ENCODE measurements at places on chromosomes 13 and 19.

GRCh38 chr19:1232652-1233072, 5.1 kb downstream of the CBARP start:
- DNase-seq, result no peak

GRCh38 chr13:46288570-46289259, 77.0 kb downstream of the LRRC63 start:
- peak; percentile 58 for DNase-seq

- DNase-seq, result no peak
Measured at GRCh38 chr19:42207767-42208271, 9.7 kb downstream of the DEDD2 start.

DNA sequence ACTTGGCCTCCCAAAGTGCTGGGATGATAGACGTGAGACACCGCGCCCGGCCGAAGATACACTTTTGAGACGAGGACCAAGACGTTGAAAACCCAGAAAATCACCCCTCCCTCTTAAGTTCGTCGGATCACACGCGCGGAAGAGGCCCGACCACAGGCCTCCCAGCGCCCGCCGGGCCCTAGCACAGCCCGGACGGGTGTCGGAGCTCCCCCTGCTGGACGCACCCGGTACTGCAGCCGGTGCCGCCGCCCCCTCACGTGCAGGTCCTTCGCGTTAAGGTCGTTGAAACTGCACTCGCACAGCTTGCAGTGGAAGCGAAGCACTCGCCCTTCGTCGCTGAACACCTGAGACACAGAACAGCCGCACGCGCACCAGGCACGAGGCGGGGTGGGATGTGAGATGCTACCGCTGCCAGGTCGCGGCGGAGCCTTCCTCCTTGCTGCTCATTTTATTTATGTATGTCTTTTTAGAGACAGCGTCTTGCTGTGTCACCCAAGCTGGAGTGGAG, 35.7 kb upstream of the MATK start:
- DNase-seq, result peak; percentile 92

GRCh38 chr19:55585658-55586339, 5.2 kb upstream of the ZNF579 start:
- DNase-seq, result peak; percentile 59

GRCh38 chr19:55436847-55437246, 6.3 kb downstream of the SHISA7 start:
- no peak for DNase-seq

DNA sequence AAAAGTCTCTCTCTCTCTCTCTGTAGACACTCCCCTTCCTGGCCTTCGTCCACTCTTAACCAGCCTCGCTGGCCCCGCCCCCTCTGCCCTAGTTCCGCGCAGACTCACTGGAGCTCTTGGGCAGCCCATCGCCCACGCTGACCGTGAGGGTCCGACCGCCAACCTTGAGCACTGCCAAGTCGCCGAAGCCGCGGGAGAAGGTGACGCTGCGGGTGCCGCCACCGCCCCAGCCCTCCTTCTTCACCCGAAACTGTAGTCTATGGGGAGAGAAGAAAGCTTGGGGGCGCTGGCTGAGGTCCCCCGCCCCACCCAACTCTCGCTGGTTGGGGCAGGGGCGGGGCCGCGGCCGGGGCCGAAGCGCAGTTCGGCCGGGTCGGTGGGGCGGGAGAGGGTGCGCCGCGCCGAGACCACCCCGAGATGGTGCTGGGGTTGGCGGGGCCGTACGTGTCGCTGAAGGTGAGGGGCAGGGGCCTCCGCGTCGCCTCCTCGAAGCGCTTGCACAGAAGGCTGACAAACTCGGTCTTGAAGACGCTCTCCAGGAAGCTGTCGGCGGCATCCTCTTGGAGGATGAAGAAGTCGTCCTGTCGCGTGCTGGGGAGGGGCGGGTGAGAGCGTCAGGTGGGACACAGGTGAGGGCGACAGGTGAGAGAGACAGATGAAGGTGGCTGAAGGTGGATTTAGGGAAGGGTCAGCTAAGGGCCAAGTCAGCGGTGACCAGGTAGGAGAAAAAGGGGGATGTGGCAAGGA, 12.6 kb upstream of the ZNF414 start:
- no peak for DNase-seq

GRCh38 chr13:24505756-24506155, 6.8 kb downstream of the PARP4 start:
- DNase-seq, result no peak

DNA sequence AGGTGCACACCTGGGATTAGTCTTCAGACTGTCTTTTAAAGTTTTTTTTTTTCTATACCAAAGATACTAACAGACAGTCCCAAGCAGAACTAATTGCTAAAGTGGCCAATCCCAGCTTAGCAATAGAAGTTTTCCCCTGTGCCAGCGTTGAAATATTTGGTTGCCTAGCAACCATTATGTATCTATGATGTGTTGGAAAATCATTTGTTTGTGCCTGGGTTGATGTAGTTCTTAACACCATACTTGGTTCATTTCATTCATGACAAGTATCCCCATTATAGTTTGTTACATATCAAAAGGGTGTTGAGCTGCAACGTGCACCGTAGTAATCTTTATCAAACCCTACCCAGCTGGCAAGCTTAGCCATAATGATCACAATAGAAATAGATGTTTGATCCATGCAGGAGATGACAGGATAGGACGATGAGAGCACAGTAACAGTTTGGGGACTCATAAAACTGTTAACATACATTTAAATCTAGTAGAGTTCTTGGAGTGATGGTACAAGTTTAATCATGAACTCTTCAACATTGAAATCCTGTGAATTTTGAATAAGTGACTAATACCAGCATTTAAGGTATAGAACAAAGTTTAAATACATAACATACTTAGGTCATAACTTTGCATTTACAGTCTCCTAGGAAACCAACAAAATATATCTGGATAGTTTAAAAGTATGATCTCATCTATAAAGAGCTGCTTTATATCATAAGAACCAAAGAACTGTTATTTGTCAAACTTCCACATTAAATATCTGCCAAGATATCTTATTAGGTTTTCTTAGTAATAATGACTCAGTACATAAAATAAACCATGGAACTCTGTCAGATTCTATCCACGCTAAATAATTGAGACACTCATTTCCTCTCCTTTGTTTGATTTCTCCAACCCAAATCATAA, 73.4 kb downstream of the MBNL2 start:
- DNase-seq, result no peak

DNA sequence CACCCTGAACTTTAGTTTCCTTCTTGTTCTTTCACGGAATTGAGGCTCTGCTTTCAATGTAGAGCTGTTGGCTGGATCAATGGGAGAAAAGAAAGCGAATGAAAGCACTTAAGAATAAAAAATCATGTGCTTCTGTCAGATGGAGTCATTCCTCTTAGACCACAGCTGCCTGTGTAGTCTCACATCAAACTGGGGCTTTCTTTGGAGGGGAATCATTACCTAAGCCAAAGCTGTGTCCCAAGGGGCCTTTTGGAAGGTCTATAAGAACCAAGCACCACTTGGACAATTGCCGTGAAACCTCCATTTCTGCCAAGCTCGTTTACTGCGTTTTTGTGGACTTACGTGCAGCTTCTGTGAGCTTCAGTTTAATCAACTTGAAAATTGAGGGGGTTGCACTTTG, 44.2 kb upstream of the RNF113B start:
- DNase-seq, result no peak

GRCh38 chr13:41216160-41216559, 21.8 kb upstream of the KBTBD7 start:
- DNase-seq, result no peak

GRCh38 chr13:97911311-97912138, 42.0 kb upstream of the IPO5 start:
- peak; percentile 38 for DNase-seq

DNA sequence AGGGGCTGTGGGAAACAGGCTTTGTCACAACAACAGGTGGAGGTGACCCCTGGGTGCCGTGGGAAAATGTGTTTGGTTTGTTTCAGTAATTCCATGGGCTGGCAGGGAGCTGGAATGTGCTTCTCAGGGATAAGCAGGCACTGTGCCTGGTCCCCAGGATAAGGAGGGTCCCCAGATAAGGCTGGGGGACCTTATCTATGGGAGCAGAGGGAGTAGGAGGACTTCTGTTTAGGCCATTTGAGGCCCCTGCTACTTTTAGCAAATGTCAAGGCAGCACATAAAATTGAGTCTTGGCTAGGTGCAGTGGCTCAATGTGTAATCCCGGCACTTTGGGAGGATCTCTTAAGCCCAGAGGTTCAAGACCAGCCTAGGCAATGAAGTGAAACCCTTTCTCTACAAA, 59.5 kb downstream of the KCNC3 start:
- DNase-seq, result no peak

- no peak for DNase-seq
Measured at GRCh38 chr13:51683597-51683996, 99.3 kb downstream of the WDFY2 start.

DNA sequence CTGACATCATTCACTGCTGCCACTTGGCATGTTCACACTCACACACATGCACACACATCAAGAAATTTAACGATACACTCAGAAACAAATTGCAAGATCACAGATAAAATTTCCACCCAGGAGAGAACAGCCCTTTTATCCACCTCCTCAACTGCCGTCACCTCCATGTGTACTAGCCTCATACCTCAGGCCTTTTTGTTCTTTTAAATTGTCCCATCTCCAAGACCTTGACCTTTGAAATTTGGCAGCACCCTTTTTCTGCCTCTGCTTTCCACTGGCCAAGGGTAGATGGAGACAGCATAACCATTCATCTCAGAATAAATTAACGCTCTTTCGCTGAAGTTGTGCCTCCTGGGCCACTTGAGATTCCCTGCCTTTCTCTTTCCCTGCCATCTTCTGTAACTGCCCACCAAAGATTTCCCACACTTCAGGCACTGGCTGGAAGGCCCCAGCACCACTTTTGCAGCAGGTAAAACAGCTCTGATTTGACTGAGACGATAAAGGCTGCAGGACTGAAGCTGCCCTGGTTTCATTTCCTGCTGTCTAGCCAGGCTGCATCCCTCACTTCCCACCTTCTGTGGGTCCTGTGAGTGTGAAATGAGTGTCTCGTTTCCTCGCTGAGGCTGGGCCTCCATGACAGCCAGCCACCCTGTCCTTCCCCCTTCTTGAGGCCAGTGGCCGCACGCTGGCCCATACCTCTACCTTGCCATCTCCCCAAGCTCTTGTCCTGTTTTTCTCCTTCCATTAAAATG, 39.3 kb downstream of the MBNL2 start:
- peak; percentile 47 for DNase-seq

- DNase-seq, result no peak
Measured at GRCh38 chr13:62206165-62206564, 790.5 kb upstream of the PCDH20 start.

DNA sequence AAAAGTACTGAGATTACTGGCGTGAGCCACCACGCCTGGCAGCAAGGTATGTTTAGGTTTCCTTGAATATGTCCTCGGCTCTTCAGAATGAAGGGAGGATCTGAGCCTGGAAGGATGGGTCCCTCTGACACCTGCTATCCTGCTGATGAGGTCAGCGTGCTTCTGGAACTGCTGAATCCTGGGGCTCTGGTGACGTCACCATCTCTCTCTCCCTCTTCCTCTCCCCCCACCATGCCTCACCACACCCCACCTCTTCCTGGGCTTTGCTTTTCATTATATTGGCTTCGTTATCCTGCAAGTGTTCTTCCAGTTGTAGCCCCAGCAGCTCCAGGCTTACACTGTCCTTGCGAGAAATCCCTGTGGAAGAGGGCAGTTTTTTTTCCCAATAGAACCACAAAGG, 49.8 kb downstream of the CCNE1 start:
- DNase-seq, result no peak

DNA sequence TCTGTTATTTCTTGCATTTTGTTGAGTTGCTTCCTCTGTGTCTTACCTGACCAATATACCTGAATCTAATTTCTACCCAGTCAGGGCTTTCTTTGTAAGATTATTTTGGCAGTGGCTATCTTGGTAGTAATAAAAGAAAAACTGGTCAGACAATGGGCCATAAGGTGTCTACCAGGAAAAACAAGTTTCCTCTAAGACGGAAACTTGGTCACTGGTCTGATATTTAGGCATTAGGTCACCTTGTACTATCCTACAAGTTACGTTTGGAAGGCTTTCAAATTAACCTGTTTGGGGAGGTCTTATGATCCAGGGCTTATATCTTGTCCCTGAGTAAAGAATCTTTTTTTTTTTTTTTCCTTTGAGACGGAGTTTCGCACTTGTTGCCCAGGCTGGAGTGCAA, 9.2 kb downstream of the ZNF823 start:
- no peak for DNase-seq

DNA sequence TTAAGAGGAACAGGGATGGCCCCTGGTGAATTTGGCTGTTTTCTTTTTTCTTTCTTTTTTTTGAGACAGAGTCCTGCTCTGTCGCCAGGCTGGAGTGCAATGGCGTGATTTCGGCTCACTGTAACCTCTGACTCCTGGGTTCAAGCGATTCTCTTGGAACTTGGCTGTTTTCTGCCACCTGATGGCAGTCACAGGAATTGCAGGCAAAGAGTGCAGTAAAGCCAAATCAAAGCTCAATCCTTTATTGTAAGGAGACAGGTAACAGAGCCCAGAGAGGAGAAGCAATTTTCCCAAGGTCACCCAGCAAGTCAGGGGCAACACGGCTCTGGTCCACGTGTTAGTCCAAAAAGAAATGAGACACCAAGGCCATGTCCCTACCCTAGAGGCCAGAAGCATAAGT, 6.2 kb downstream of the TINCR start:
- no peak for DNase-seq

- DNase-seq, result no peak
Measured at GRCh38 chr13:76823969-76824368, 62.2 kb downstream of the KCTD12 start.

DNA sequence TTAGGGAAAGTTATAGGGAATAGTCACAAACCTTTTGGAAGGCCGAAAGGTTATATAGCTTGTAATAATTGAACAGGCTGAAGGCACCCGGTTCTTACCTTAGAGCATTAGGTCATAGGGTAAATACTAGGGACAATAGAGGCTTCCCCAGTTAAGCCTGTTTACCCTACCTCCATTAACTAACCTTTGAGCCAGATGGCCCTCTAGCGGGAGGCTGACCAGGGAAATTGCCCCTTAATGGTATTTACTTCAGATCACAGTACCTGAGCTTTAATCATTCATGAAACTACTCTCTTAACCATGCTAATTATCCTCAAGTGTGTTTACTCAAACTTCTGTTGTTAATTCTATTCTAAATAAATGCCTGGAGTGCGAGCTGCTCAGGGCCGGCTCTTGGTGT, 20.4 kb upstream of the ZNF83 start:
- DNase-seq, result no peak

DNA sequence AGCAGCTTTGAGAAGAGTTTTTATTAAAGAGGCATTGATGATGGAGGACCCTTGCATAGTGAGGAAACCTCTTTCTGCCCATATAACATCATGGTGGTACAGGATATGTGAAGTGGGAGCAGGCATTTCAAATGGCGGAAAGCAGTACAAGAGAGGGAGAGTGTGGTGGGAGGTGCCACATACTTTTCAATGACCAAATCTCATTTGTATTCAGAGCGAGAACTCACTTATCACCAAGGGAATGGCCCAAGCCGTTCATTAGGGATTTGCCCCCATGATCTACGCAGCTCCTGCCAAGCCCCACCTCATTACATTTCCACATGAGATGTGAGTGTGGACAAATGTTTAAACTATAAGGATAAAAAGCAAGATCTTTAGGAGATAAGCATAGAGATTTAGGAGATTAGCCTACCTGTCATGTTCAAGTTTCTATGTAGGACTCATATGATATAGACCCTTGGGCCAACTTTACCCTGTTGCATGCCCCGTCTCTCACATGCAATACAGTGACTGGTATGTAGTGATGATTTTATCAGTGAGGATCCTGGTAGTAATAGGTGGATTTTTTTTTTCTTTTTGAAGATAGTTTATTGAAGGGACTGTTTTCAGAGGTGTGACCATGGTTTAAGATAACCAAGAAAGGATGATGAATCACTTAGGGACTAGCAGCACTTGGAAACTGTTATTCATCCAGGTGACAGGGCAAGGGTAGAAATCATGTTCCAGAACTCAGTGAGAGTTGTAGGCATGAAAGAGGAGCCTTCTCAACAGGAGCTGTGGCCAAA, 38.3 kb downstream of the DNAJC15 start:
- DNase-seq, result no peak

GRCh38 chr13:113178896-113179167, 20.4 kb downstream of the PROZ start:
- DNase-seq, result no peak

All from GM20000 (cell line).